Stimulated activated CD8-positive, alpha-beta memory T cell treated with anti-CD3 and anti-CD28 coated beads, Interleukin-15, amount 100 ng/mL, for 4 hours (primary cell): ENCODE measurements at places on chromosomes 5 and 9.

GRCh38 chr9:38243993-38244392 is 148.5 kb upstream of the ALDH1B1 start:
- DNase-seq, result no peak

DNA sequence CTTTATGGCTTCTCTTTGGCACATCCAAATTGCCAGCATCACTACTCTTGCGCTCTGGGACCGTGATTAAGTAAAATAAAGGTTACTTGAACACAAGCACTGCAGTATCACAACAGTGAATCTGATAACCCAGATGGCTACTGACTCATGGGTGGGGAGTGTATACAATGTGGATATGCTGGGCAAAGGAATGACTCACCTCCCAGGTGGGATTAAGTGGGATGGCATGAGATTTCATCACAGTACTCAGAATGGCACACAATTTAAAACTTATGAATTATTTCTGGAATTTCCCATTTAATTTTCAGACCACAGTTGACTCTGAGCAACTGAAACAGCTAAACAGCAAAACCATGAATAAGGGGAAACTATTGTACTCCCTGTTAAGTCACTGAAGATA is 4.3 kb downstream of the GFM2 start:
- no peak for DNase-seq

DNA sequence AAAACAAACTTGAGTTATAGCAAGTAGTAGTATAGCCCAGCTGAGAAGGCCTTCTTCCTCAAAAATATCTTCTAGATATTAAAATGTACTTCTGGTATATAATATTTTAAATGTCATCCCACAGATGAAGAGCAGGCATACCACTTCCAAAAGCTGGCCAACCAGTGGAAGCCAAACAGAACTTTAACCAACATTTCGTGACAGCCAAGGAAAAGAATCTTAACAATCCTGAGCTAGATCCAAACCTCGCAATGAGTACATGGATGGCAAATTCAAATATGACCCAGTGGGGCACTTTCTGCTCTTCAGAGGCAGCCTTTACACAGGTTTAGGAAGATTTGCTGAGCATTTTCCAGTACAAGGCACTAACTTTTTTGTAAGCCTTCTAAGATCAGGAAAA is 91.8 kb upstream of the ACO1 start:
- DNase-seq, result no peak

GRCh38 chr9:16068476-16068875 is 515.6 kb downstream of the CCDC171 start:
- no peak for DNase-seq

GRCh38 chr5:31664566-31664965 is 25.6 kb downstream of the PDZD2 start:
- no peak for DNase-seq

GRCh38 chr5:1850324-1851154 is 32.2 kb downstream of the IRX4 start:
- DNase-seq, result no peak

GRCh38 chr5:163631856-163632255 is 126.4 kb downstream of the MAT2B start:
- no peak for DNase-seq

DNA sequence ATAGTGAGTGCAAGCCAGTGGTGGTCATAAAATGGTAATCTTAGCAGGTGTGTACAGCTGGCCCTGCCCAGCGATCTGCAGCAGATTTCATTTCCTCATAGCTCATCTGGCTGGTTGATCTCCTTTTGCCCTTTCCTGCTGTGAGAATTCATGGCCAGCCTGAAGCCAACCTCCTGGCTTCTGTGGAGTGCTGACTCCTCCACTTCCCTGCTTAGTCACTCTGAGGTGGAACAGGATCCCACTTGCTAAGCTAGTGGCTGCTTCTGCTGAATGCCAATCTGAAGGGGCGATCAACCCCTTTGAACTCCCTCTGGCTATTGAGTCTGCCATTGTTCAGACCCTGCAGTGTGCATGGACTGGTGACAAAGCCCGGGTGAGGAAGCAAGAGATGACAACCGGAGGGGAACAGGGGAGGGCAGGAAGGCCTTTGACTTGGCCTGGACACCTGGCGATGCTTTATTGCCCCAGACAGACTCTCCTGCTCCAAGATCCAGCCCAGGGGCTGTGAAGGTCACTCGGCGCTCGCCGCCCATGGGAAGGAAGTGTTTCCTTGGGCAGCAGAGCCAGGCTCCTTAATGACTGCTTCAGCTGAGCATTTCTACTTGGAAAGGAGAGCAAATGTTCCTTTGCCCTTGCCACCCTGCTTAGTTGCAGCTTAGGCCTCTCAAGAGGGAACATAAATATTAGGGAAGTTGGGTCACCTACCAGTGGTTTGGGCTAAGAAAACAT is 341.1 kb downstream of the ZSWIM6 start:
- DNase-seq, result no peak

DNA sequence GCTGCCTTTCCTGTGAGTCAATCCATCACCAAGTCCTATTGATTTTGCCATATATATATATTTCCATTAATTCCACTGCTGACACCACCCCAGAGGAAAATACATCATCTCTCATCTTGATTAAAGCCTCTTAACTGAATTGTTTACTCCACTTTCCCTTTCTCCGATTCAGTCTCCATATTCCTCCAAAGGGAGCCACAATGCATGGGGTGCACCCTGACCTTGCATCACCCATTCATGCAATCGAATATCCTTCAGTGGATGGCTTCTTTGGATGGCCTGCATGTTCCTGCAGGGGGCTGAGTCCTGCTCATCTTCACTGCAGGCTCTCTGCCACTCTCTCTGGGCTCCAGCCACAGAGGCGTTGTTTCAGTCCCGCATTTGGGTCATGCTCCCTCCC is 231.0 kb downstream of the SNX18 start:
- no peak for DNase-seq

GRCh38 chr5:128669803-128670202 is 131.8 kb upstream of the FBN2 start:
- no peak for DNase-seq
